ENCODE measurements at places on chromosomes 12 and 14.

DNA sequence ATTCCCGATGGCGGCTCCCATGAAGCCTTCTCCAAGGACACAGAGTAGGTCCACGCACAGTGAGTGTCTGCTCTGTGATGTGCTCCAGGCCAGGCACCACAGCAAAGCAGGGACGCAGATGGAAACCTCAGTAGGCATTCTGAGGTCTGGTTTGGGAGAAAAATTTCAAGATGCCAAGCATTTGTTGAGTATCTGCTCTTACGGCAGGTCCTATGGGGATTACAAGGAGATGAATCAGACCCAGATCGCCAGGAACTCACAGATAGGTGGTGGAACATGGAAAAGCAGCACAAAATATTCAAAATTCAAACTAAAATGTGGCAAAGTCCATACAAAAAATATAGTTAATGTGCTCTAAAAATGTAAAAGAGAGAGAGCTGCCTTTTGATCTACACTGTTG, 684.9 kb upstream of the TMEM132C start:
- no peak for DNase-seq

- no peak for DNase-seq
Observed at GRCh38 chr12:108591267-108591980, 6.5 kb downstream of the TMEM119 start.

DNA sequence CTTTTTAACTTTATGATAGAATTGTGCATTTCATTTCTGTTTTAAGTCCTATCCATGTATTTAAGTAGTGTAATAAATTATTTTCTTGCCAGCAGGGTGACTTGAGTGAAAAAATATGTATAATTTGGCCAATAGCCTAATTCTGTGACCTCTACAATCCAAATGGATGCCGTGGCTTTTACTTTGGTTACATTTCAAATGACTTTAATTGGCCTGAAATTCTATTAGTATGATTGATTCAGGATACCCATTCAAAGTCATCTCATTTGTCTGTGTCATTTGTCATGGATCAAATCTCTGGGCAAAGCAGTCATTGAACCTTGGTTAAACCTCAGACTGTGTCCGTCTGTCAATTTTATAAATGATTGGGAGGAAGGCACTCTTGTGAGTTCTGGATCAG, 29.6 kb downstream of the CRADD start:
- DNase-seq, result no peak

DNA sequence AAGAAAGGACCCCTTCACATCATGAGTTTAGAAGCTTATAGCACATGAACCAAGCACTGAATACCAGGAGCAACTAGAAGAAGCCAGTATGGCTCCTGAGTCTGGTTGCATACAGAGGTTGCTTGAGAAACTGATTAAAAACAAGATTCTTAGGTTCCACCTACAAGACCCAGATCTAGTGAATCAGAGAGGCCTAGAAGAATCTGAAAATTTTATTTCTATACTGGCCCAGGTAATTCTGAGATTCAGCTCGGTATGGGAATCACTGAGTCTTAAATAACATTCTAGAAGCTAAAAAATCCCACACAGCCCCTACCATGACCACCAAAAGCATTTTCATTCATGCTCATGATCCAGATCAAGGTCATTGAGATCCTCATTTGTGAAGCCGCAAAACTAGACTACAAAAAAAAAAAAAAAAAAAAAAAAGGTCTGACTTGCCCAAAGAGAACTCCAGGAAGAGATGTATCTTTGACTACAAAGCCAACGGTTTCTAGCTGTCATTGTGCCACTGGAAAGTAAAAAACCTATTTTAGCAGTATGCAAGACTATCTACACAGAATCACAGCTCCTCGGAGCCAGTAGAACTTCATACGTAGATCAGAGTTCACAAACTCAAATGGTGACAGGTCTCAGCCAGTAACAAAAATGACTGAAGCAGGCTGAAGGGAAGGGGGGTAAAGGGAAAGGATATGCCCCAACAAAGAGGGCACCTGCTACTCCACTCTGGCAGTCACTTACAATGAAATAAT, 168.4 kb upstream of the EGLN3 start:
- DNase-seq, result no peak

DNA sequence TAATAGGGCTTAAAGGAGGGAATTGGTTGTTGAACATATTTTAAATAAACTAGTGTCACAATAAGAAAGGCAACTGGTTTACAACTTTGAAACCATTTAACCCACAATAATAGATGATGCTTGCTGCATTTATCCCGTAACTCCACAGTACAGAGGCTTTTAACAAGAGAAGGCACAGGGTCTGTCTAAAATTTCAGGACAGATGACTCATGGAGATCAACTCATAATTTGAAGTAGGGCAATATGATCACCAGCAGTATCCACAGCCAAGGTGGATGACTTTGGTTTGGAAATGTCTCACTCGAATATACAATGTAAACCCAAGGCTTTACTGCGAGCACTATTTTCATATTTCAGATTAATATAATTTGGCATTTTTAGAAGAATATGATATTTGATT, 340.2 kb downstream of the LRIG3 start:
- DNase-seq, result no peak

GRCh38 chr12:49843876-49844437, 1.1 kb upstream of the BCDIN3D start:
- no peak for DNase-seq

- no peak for DNase-seq
Observed at GRCh38 chr12:98446682-98447081, 68.7 kb upstream of the TMPO start.

DNA sequence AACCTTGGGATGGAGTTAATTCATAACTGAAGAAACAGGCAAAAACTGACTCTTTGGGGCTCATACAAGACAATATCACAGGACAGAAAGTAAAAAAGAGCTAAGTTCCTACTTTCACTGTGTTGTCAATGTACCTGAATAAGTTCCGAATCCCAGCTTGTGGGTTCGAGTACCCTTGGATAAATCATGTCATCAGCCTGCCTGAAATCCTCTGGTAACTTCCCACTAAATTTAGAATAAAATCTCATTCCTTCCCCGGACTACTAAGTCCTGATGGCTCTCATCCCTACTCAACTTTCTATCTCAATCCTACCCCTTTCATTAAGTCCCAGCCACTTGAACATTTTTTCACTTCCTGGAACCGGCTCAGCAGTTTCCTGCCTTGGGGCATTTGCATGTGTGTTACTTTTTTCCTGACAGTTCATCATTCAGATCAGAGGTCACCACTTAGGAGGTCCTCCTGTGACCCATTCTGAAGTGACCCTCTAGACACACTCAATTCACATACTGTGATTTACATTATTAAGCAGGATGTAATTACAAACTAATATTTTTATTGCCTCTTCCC, 12.7 kb downstream of the ERP29 start:
- no peak for DNase-seq

DNA sequence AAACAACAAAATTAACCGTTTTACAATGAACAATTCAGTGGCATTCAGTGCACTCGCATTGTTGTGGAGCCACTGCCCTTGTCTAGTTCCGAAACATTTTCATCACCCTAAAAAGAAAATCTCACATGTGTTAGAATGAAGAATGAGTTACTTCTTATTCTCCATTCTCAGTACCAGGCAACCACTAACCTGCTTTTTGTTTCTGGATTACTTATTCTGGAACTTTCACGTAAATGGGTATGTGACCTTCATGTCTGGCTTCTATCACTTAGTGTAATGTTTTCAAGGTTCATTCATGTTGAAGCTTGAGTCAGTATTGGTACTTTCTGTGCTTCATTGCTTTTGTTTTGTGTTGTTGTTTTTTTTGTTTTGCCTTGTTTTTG, 15.6 kb downstream of the RCOR1 start:
- DNase-seq, result no peak

GRCh38 chr14:103067231-103067954, 10.0 kb upstream of the CDC42BPB start:
- no peak for DNase-seq

- DNase-seq, result no peak
Observed at GRCh38 chr12:53988541-53989226, 3.7 kb downstream of the HOXC10 start.

DNA sequence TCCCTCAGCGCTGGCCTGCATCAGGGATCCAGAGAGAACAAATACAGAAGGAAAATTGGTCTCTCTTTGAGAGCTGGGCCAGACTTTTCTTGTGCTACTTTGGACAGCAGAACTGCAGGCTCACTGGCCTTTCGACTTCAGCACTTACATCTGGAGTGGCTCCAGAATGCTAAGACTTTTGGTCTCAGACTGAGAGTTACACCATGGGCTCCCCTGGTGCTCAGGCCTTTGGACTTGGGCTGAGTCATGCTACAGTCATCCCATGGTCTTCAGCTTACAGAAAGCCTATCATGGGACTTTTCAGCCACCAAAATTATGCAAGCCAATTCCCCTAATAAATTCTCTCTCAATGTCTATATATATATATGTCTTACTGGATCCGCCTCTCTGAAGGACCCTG, 9.0 kb upstream of the CD163 start:
- no peak for DNase-seq

DNA sequence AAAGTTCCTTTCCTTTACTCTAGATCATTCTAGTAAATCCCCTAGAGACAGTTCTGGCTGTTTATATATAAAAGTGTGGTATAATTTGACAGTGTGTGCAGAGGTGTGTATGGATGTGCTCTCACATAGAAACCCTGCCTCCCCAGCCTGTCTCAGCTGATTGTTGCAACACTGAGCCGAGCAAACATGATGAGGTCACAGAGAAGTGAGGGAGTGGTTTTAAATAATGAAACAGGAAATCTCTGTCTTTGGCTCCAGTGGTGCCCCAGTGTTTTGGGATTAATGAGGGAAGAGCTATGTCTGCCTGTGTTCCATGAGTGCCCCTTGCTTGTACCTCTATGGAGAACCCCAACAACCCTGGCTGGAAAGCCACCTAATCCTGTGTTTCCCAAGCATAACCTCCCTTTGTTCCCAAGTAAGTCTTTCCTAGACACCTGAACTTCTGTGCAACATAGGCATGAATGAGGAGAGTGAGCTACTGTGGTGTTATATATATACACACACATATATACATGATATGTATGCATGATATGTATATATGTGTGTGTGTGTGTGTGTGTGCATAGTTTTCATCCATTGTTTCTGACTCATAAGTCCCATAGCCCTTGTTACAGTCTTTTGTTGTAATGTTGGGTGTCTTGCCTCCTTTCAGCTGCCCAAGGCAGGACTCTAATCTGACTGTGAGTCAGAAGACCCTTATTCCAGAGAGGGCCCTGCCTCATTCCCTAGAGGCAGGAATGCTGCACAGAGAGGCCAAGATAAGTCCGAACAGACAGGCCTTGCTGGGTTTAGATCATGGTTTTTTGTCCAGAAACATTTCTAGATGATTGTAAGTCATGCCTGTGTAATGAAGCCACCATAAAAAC, 18.0 kb downstream of the TRAF3 start:
- peak; percentile 54 for DNase-seq

GRCh38 chr12:117521867-117522266, 160.4 kb upstream of the NOS1 start:
- DNase-seq, result no peak

- no peak for DNase-seq
Observed at GRCh38 chr12:130633771-130634170, 82.3 kb downstream of the RIMBP2 start.

- no peak for DNase-seq
Observed at GRCh38 chr14:81233615-81234014, 12.9 kb upstream of the GTF2A1 start.

DNA sequence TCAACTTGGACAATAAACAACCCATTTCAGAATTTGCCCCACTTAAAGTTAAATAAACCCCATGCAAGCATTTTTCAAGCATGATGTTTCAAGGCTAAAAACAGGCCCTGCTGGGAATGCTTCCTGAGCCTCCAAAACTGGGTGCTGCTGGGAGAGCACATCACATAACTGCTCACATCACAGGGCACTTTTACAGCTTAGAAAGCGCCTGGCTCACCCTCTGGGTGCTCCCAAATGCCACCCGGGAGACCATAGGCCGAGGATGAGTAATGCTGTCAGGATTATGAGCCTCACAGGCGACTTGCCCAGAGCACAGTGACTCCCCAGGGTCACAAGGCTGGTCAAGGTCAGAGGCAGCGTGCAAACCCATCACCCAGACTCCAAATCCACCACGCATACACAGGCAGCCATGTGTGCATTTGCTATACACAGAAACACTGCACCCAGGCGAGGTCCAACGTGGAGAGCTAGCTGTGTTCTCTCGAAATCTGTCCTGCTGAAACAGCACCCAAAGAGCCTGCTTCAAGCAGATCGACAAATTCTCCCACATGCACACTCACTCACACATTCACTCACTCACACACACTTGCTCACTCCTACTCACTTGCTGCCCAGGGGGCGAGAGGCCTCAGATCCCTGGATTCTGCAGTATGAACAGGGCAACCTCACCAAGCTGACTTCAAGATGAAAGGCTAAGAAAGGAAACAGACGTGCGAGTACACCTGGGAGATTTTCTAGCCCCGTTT, 58.7 kb downstream of the ITPK1 start:
- DNase-seq, result no peak

DNA sequence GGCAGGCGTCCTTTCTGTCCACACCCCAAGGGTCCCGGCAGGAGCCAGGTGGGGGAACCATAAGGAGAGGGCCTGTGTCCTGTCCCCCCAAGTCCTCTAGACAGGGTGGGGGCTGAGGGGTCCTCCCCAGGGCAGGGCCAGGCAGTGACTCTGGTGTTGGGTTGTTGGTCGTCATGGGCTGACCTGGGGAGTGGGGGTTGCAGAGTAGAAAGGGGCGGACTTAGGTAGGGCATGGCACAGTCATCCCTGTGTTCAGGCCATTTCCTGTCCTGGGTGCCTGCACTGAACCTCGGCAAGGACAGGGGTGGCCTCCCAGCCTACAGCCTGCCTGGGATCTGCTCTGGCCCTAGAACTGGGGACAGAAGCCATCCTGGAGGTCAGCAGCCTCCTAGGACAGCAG, 356.2 kb downstream of the TMEM121 start:
- no peak for DNase-seq

GRCh38 chr12:116656306-116656705, 81.6 kb downstream of the SPRING1 start:
- DNase-seq, result no peak

GRCh38 chr14:24876996-24877395, 173.0 kb downstream of the STXBP6 start:
- DNase-seq, result no peak

- peak; percentile 74 for DNase-seq
Observed at GRCh38 chr14:55578511-55578910, 1.5 kb upstream of the KTN1 start.

GRCh38 chr12:49288922-49289555, 5.9 kb upstream of the PRPH start:
- DNase-seq, result no peak

- DNase-seq, result no peak
Observed at GRCh38 chr12:15928346-15928745, 17.2 kb downstream of the DERA start.

GRCh38 chr14:72754949-72755348, 139.0 kb downstream of the DPF3 start:
- DNase-seq, result no peak

DNA sequence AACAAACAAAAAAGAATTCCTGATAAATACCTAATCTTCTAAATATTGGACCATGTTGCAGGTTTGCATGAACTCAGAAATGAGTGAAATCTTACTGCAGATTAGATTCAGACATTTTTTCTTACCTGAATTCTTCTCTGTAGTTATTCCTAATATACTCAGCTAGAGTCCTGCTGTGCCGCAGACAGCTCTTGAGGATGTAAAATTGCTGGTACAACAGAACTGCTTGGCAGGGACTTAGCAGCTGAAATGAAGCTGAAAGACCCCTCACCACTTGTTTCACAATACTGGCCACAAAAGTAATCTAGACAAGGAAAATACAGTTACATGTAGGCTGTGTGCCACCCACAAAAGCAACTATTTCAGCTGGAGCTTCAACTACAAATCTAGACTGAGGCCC, 48.3 kb upstream of the KICS2 start:
- DNase-seq, result no peak

GRCh38 chr14:73818821-73819220, 32.8 kb upstream of the PTGR2 start:
- no peak for DNase-seq

Data from Kasumi-1 (cell line).